SJSA1 (cell line): ENCODE measurements at places on chromosomes 1 and 21. TPM values are rescaled to one million over a fixed set of nuclear protein-coding genes. Genes with fewer than 3 reads are reported as not detected.

DNA sequence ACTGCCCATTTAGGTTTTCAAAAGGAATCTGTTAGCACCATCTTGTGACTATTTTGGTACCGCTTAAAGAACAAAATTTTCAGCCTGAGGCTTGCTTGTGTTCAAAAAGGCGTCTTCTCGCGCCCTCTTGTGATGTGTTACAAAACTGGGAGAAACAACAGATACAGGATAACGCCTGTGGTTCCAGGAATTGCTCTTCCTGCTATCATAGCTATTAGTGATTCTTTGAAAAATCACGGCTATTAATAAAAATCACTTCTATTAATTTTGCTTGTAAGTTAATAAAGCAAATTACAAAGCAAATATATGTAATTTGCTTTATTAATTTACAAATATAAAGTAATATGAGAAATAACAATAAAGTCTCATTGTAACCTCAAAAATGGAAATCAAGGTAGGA is 82.2 kb upstream of the ABCD3 start:
- no peak overlapping the region for H3K27ac ChIP-seq
- H3K36me3 ChIP-seq, result no peaks in the 10 kb centered on the region
- H3K4me1 ChIP-seq, result peaks cover 22% of the 10 kb centered on the region
- peak; percentile 79 for DNase-seq

DNA sequence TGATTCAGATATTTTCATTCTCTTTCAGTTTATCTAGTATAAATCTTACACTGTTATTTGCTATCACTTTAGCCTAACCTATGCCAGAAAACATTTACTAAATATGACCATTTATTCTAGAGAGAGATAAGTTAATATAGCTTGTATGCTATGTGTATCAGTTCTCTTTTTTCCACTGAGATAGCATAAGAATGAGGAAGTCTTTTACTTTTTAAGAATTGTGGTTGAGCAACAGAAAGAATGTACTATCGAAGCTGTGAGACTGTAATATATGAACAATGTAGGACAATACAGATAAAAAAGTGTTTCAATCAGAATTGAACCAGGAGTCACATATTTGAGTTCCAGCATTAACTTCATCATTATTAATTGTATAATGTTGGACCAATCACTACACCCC is 479.9 kb upstream of the PLXNA2 start:
- H3K4me3 ChIP-seq, result no peak overlapping the region
- DNase-seq, result no peak
- no peaks in the 10 kb centered on the region for H3K4me1 ChIP-seq
- no peaks in the 10 kb centered on the region for H3K36me3 ChIP-seq

- no peak overlapping the region for H3K4me3 ChIP-seq
- no peaks in the 10 kb centered on the region for H3K36me3 ChIP-seq
These were observed 68.4 kb downstream of the CAMK2N1 start for GRCh38 chr1:20417581-20417980.

GRCh38 chr1:193707271-193708021 is 521.0 kb upstream of the B3GALT2 start:
- DNase-seq, result no peak
- no peaks in the 10 kb centered on the region; the same call in 1 of the 2 replicates for H3K4me1 ChIP-seq
- no peaks in the 10 kb centered on the region for H3K36me3 ChIP-seq
- no peak overlapping the region for H3K4me3 ChIP-seq

DNA sequence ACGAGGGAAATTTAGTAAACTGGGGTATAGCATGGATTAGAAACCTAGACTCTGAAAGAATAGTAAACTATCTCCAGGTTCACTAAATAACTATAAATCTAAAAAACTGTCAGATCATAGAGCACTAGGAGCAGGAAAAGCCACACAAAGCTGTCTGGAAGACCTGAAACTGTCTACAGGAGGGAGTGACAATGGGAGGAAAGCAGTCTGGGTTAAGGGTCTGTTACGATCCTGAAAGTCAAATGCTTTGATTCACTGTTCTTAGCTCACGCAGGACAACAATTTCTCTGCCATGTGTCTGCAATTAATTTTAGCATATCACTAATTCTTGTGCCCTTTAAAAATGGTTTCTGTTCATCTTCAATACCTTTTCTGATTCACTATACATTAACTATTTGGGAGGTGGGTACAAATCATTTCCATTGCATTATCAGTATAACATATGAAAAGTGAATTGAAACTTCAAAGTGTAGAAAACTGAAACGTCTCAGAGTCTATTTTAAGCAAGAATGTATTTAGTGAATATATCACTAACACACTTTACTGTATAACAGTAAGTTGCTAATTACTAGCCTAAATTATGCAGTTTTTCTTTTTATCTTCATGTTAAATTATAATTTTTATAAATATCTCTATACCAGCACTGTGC is 18.4 kb downstream of the CEP170 start:
- H3K27ac ChIP-seq, result no peak overlapping the region
- no peak for DNase-seq
- H3K4me1 ChIP-seq, result no peaks in the 10 kb centered on the region

GRCh38 chr1:31428436-31429221 is 15.6 kb downstream of the SERINC2 start:
- H3K4me3 ChIP-seq, result no peak overlapping the region

DNA sequence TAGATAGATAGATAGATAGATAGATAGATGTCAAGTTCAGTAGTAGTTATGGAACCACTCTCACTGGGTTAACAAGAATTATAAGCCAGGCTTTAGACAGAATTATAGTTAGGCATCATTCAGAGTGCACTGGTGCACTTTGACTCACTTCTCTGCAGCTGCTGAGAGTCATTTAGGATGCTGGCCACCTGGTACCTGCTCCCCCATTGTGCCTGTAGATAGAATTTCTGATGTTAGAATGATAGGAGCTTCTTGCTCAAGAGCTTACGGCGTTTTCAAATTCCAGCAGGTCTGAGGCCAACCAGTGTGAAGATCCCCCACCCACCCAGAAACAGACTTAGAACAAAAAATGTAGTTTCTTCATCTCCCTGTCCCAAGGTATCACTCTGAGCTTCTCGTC is 107.8 kb upstream of the HMCN1 start:
- peaks cover 4% of the 10 kb centered on the region; the same call in 1 of the 2 replicates for H3K4me1 ChIP-seq
- no peak overlapping the region for H3K27ac ChIP-seq
- no peak overlapping the region for H3K4me3 ChIP-seq
- H3K36me3 ChIP-seq, result no peaks in the 10 kb centered on the region
- H3K27me3 ChIP-seq, result no peaks in the 10 kb centered on the region
- no peak for DNase-seq

GRCh38 chr1:13494712-13495111 is 19.1 kb downstream of the LRRC38 start:
- H3K27ac ChIP-seq, result no peak overlapping the region
- no peak for DNase-seq
- H3K4me1 ChIP-seq, result no peaks in the 10 kb centered on the region
- peaks cover 4% of the 10 kb centered on the region; the same call in 1 of the 2 replicates for H3K27me3 ChIP-seq

DNA sequence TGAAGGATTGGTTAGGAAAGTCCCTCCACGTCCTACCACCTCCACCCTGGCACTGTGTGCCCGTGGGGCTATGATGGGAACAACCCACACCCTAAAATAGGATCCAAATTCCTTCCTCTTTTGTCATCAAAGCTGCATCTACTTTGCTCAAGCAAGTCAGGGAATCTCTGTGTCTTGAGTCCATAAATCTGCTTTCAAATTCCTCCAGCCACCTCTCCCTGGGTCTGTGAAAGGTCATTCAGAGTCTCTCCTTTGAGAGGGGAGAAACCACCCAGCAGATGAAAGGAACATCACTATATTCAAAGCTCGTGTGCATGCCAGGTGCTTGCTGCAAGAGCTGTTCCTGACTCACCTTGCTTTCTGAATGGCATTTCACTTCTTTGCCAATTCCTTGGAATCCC is 243.6 kb downstream of the TM2D1 start:
- no peak for DNase-seq
- no peak overlapping the region for H3K4me3 ChIP-seq
- no peaks in the 10 kb centered on the region for H3K4me1 ChIP-seq

DNA sequence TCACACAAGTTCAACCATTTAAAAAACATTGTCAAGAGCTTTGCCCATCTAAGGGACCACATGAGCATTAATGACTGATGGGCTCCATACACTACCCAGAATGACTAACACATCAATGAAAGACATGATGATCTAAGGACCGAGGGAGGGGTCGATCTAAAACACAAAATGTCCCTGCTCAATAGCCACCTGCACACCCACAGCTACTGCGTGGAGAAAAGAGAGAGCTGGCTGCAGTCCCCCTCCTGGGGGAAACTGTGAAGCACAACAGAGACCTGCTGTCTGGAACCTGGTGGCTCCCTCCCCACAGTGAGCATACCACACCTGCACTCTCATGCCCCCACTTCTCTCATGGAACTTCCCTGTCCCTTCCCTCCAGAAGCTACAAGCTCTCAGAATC is 130.1 kb upstream of the ERG start:
- no peaks in the 10 kb centered on the region for H3K4me1 ChIP-seq
- no peaks in the 10 kb centered on the region for H3K36me3 ChIP-seq
- H3K27ac ChIP-seq, result no peak overlapping the region
- H3K27me3 ChIP-seq, result peaks cover 4% of the 10 kb centered on the region; the same call in 1 of the 2 replicates
- no peak overlapping the region for H3K4me3 ChIP-seq
- no peak for DNase-seq

DNA sequence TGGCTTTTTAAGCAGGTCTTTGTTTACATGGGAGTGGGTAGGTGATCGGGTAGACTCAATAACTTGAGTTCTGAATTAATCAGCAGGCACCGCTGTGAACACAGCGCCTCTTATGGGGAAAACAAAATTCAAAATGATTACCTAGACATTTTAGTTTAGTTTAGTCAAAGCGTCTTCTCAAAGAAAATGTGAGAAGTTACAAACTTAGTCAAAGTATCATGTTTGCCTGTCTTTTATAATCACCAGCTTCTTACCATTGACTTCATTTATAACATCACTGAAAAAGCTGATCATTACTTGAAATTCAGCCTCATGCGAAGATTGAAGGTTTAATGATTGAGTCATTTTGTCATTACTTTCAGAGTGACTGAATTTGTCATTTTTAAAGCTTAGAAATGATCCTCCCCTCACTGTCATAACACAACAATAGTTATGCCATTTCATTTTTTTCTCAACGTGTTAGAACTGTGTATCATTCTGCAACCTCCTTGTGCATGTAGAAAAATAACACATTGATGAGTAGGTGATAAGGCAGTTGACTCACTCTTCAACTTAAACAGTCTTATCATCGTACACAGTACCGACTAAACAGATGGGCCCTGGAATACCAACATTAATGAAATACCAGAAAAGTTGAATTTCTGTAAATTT is 188.5 kb downstream of the NFIA start:
- H3K4me1 ChIP-seq, result no peaks in the 10 kb centered on the region
- no peak overlapping the region for H3K4me3 ChIP-seq
- H3K36me3 ChIP-seq, result no peaks in the 10 kb centered on the region
- H3K27me3 ChIP-seq, result no peaks in the 10 kb centered on the region
- DNase-seq, result no peak
- no peak overlapping the region for H3K27ac ChIP-seq

DNA sequence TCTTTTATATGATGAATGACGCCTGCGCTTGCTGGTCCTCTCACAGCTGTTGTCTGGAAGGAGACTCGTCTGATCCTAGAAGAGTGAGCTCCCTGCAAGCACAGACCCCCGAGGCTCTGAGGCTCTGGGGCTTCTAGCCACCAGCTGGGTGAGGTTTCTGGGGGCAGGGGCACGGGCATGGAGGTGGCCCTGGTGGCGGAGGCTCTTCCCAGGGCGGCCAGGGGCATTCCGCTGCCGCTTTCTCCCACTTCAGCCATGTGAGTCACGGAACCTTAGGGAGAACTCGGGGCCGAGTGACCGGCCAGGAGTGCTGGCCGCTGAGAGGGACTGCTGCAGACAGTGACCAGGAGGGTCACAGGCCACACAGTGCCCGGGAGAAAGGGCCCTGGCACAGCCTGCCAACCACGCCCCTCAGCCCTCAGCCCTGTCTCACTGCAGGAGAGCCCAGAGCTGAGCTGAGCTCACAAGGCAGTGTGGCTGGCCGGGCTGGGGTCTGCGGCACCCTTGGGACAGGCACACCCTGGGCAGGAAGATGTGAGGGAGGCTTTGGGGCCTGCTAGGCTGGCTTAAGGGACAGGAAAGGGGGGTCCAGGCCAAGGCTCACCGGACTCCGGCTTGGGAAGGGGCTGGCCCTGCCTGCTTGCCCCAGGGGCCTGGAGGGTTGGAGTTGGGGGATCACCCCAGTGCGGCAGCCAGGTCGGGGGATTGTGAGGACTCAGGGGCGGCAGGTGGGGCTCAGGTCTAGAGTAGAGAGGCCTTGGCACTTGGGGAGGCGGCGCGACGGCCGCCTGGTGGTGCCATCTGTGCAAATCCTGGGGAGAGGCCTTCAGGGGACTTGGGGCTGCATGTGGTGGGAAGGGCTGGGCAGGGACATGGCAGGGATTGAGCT is 35.7 kb downstream of the MORN1 start:
- H3K27ac ChIP-seq, result no peak overlapping the region
- peaks cover 8% of the 10 kb centered on the region for H3K4me1 ChIP-seq
- no peak overlapping the region for H3K4me3 ChIP-seq
- no peaks in the 10 kb centered on the region for H3K36me3 ChIP-seq
- no peaks in the 10 kb centered on the region for H3K27me3 ChIP-seq

Gene ZZZ3
- total RNA-seq, result 80.5 and 94.4 TPM in 2 replicates

Gene WNT2B
- total RNA-seq, result 8.7 and 14.7 TPM in 2 replicates

Gene TMEM269
- total RNA-seq, result not detected in 2 replicates

Gene ESRRG
- not detected in 2 replicates for total RNA-seq

Gene OR2T2
- total RNA-seq, result not detected in 2 replicates

Gene GSTM5
- not detected in 2 replicates for total RNA-seq

Gene ITLN1
- total RNA-seq, result not detected in 2 replicates

Gene AGBL4
- not detected in 2 replicates for total RNA-seq
